ENCODE measurements at places on chromosomes 4 and X. TPM values are rescaled to one million over a fixed set of nuclear protein-coding genes. Genes with fewer than 3 reads are reported as not detected.

DNA sequence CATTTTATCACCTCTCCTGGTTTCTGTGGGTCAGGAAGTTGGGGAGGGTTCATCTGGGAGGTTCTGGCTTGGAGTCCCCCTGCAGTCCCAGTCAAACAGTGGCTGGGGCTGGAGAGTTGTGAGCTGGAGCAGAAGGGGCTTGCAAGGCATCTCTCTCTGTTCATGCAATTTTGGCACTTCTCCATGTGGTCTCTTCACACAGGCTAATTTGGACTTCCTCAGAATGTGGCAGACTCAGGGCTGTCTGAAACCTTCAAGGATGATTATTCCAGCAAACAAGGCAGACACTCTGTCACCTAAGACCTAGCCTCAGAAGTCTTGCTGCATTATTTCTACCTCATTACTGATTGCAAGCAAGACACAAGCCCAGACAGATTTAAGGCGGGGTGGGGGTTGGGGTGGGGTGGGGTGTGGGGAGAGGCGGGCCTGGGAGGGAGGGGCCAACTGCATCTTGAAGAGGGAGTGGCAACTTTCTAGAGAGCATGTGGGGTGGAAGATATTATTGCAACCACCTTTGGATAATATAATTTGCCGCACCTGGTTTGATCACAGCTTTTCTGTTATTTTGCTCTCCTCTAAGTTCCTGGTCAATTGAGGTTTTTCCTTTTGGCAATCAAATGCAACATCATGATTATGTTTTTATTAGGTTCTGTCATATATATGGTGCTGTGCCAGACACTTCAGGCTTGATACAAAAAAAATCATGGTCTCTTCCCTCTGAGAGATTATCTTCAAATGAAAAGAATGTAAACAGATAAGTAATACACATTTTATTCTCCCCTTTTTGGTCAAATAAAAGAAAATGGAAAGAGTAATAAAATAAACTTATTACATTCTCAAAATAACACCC, 799.5 kb downstream of the RPA4 start:
- H3K27ac ChIP-seq, result no peak overlapping the region
- no peaks in the 10 kb centered on the region for H3K36me3 ChIP-seq
- no peak overlapping the region for H3K4me3 ChIP-seq
- no peaks in the 10 kb centered on the region for H3K4me1 ChIP-seq
- no peaks in the 10 kb centered on the region for H3K27me3 ChIP-seq
- no peak for DNase-seq

DNA sequence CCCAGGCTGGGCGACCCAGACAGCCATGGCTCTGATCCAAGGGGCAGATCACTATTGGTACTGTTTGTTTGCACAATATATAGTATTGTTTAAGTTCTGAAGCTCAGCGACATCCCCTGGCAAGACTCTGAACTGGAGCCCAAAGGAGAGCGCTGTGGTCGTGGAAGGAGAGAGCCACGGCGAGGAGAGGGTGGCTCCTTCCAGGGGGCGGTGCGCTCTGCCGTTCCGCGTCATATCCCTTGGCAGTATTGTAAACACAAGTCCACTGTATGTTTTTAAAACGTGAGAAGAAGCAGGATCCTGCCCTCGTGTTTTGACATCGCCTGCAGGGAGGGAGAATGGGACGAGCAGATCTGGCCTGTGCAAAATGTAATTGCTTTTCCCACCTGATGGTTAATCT, 185.5 kb downstream of the RAB28 start:
- H3K36me3 ChIP-seq, result no peaks in the 10 kb centered on the region
- H3K27me3 ChIP-seq, result no peaks in the 10 kb centered on the region
- H3K27ac ChIP-seq, result no peak overlapping the region

DNA sequence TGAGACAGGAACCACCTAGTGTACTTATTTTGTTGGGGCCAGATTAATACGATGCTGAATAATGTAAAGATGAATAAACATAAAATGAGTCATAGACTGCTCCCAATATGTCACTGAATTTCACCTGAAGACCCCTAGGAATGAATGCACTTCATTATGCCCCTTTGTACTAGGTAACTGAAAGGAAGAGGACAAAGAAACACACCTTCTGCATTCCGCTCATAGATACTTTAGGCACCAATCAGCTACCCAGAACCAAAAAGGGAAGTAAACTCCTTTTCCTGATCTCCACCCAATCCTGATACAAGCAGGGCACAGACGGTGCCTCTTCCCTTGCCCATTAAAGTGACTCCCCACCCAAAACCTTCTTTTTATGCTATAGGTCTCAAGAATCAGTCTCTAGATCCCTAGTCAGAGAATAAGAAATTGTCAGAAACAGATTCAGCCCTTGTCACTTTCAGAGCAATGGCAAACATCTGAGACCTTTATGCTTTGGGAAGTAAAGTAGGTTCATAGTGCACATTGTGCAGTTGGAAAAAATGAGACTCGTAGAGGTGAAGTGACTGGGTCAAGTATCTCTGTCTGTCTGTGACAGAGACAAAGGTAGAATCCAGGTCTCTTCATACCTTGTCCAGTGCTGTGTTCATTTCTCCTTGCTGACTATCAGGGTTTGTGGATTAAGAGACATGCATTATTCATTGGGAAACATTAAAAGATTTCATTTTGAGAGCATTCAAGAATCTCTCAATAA, 2.3 kb downstream of the GPR174 start:
- no peak overlapping the region for H3K4me3 ChIP-seq
- no peaks in the 10 kb centered on the region for H3K4me1 ChIP-seq
- H3K36me3 ChIP-seq, result no peaks in the 10 kb centered on the region

DNA sequence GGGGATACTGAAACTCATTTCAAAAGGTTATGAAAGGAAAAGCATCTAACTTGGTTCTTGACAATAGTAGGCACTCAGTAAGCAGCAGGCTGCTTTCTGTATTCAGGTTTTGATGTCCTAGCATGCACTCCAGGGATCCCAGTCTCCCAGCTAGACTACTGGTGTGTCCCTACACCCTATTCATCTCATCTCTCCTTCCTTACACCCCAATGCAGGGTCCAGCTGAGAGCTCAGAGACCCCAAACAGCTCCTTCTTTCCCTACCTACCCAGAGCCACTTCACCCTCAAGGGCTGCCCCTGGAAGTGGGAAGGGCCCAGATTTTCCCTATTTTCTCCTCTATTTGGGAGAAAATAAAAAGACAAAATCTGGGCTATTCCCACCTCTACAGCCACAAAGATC, 1.6 kb upstream of the EFNB1 start:
- no peak overlapping the region for H3K27ac ChIP-seq
- H3K36me3 ChIP-seq, result no peaks in the 10 kb centered on the region
- no peaks in the 10 kb centered on the region for H3K27me3 ChIP-seq
- no peak for DNase-seq
- no peak overlapping the region for H3K4me3 ChIP-seq
- H3K4me1 ChIP-seq, result peaks cover 3% of the 10 kb centered on the region

DNA sequence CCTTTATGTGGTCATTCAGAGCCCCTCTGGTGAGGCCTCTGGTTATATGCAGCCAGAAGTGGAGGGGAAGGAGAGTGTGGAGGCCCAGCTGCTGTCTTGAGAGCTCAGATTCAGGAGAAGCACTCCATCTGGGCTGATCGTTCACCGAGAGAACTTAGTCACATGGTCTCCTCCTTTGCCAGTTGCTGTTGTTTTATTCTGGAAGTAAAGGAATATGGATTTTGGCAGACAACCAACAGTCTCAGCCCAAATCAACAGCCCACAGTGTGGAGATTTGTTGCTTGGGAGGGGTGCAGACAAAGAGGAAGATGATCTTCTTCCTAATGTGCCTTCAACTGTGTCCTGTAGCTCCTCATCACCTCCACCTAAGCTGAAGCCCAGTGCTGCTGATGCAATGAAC, 355.4 kb downstream of the ANK2 start:
- H3K27me3 ChIP-seq, result no peaks in the 10 kb centered on the region
- no peaks in the 10 kb centered on the region for H3K4me1 ChIP-seq
- DNase-seq, result no peak

- no peak overlapping the region for H3K4me3 ChIP-seq
- no peak for DNase-seq
- H3K4me1 ChIP-seq, result no peaks in the 10 kb centered on the region
These were observed 252.7 kb downstream of the SPRY1 start for GRCh38 chr4:123649250-123649644.

DNA sequence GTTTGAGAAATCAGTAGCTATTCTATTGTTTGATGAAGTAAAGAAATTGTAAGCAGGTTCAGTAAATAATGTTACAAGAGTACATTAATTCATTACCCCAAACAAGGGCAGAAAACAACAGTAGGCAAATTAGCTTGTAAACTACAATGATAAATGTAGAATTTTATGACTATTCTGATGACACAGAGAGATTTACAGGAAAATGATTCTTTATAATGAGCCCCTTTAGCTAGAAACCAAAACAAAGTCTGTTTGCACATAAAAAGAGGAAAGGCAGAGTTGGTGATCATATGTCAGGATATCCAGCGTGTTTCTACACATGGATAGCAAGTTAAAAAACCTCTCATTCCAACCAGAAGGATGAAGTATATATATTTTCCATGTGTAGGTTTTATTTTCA, 204.8 kb downstream of the CFAP299 start:
- no peak overlapping the region for H3K4me3 ChIP-seq
- no peak for DNase-seq
- no peaks in the 10 kb centered on the region for H3K4me1 ChIP-seq
- no peak overlapping the region for H3K27ac ChIP-seq
- no peaks in the 10 kb centered on the region for H3K27me3 ChIP-seq

DNA sequence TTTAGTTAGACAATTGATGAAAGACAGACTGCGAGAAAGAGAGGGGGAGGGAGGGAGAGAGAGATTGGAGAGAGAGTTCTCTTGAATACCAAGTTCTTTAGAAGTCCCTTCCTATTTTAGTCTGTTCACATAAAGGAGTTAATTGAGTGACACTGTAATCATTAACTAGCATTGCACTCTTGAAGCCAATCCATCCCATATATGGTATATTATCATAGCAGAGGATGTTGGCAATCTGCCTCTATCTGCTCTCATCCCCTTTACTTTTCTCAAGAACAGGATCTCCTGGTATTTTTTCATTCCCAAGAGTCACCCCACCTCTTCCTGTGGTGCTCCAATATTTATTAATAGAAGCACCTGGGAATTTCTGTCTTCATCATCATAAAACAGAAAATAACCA, 959.6 kb upstream of the NDST4 start:
- no peak overlapping the region for H3K4me3 ChIP-seq
- no peak for DNase-seq
- no peaks in the 10 kb centered on the region for H3K36me3 ChIP-seq
- no peaks in the 10 kb centered on the region for H3K27me3 ChIP-seq
- H3K27ac ChIP-seq, result no peak overlapping the region

DNA sequence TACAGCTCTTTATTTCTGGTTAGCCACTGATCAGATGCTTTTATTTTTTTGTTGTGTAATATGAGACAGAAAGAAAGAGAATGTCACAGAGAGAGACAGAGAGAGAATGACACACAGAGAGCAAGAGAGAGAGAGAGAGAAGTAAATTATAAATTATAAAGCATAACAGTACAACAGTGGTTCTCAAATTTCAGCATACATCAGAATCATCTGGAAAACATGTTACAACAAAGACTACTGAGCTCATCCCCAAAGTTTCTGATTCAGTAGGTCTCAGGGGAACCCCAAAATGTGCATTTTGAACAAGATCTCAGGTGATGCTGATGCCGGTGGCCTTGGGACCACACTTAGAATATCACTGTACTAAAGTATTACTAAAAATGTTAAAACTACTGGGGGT, 245.8 kb upstream of the DIAPH2 start:
- H3K4me1 ChIP-seq, result no peaks in the 10 kb centered on the region
- H3K36me3 ChIP-seq, result no peaks in the 10 kb centered on the region
- no peak overlapping the region for H3K4me3 ChIP-seq
- H3K27ac ChIP-seq, result no peak overlapping the region
- no peak for DNase-seq
- no peaks in the 10 kb centered on the region for H3K27me3 ChIP-seq

DNA sequence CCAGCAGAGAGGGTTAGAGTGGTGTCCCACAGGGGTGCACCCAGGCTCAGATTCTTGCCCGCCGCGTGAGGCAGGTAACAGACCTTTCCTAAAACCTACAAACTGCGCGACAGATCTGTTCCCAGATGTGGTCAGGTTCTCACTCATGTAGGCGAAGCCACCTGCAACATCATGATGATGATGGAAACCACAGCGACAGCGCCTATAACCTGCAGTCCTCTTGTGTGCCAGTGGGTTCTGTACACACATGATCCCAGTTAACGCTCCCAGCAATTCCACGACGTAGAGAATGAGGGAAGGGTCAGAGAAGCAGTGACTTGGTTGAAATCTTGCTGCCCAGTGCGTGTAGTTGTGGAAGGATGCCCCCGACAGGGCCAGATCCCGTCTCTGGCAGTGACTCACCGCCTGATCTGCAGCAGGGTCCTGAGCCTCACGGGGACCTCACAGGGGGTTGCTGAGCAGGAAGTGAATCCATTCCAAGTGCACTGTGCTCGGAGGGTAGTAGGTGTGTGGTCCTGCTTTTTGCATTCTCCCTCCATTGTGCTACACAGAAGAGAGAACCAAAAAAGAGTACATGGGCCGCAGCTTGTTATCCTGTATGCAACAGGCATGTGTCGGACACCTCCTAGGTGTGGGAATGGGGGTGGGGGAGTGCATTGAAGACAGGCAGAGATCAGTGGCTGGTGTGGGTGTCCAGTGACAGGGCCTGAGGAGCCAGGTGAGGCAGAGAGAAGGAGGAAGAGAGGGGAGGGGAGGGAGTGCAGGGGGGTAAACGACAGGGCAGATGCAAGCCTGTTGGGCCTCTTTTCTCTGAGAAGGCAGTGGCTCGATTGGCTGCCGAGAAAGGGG, 66.6 kb downstream of the MTMR1 start:
- H3K4me1 ChIP-seq, result no peaks in the 10 kb centered on the region
- H3K36me3 ChIP-seq, result no peaks in the 10 kb centered on the region
- H3K27ac ChIP-seq, result no peak overlapping the region
- no peak overlapping the region for H3K4me3 ChIP-seq
- H3K27me3 ChIP-seq, result no peaks in the 10 kb centered on the region

DNA sequence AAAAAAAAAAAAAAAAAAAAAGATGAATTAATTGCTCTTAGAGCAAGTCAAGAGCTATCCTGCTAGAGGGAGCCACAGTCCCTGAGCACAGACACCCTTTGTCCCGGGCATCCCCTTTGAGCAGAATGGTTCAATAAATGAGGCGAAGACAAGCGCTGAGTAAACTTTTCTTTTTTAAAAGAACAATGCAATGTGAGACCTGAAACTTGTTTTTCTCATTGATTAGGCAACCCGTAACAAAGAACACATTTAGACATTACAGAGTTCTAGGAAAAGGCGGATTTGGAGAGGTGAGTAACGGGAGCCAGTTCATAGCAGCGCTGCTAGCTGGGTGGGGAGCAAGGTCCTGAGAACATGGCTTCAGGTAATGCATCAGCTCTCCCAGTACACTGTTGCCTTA, 46.1 kb downstream of the GRK4 start:
- no peak overlapping the region for H3K4me3 ChIP-seq
- no peaks in the 10 kb centered on the region for H3K27me3 ChIP-seq
- H3K36me3 ChIP-seq, result no peaks in the 10 kb centered on the region
- no peak overlapping the region for H3K27ac ChIP-seq
- no peak for DNase-seq

GRCh38 chrX:153495362-153495751, 577 bp downstream of the BGN start:
- peak; percentile 28 for DNase-seq
- no peak overlapping the region for H3K4me3 ChIP-seq
- no peaks in the 10 kb centered on the region for H3K4me1 ChIP-seq
- no peaks in the 10 kb centered on the region for H3K27me3 ChIP-seq
- peak overlapping the region; percentile 45 for H3K27ac ChIP-seq

UCP1 gene
- not detected for total RNA-seq

LARP1B gene
- total RNA-seq, result 25.4 TPM

PAGE4 gene
- total RNA-seq, result not detected

APELA gene
- total RNA-seq, result not detected

EDA gene
- 17.9 TPM for total RNA-seq

SPANXN3 gene
- not detected for total RNA-seq

BEX5 gene
- total RNA-seq, result 10.1 TPM

Data from thyroid gland (tissue), 4 donors.